ENCODE measurements at places on chromosomes 16 and 17.

GRCh38 chr16:29920288-29921033 lies 5.6 kb downstream of the KCTD13 start:
- DNase-seq = no peak

- no peak for DNase-seq
These were observed 140.4 kb downstream of the RGS9 start for GRCh38 chr17:65277576-65277975.

DNA sequence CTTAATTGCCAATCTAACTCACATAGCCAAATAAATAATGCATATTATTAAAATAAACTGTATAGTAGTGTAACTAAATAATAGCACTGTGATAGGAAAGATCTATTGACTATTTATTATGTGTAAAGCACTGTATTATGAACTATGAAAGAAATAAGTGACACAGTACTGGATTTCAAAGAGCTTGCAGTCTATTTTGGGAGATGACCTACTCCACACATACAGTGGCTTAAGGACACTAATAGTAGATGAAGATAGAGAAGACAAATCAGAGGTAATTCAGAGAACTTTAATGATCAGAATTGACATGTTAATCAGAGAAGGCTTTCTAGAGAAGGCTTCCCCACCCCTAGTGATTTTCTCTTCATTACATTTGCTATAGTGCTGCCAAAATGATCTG lies 14.6 kb downstream of the LASP1NB start:
- DNase-seq = no peak

- peak; percentile 74 for DNase-seq
These were observed 25.3 kb downstream of the G6PC3 start for GRCh38 chr17:44095647-44096496.

DNA sequence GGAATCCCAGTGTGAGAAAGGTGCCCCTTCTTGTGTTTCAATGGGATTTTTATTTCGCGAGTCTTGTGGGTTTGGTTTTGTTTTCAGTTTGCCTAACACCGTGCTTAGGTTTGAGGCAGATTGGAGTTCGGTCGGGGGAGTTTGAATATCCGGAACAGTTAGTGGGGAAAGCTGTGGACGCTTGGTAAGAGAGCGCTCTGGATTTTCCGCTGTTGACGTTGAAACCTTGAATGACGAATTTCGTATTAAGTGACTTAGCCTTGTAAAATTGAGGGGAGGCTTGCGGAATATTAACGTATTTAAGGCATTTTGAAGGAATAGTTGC lies 567 bp downstream of the UBB start:
- DNase-seq = no peak

DNA sequence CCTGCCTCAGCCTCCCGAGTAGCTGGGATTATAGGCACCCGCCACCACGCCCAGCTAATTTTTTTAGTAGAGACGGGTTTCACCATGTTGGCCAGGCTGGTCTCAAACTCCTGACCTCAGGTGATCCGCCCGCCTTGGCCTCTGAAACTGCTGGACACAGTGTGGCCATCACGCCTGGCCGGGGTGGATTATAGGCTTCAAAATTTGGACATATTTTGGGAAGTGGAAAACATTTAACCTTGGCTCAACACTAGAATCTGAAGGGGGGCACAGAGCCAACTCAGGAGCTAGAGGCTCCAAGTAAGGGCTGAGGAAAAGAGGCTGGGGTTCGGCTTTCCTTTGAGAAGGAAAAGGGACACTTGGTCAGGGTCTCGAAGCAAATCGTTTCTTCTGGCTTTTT lies 2.2 kb upstream of the CDK5R1 start:
- DNase-seq = peak; percentile 50

DNA sequence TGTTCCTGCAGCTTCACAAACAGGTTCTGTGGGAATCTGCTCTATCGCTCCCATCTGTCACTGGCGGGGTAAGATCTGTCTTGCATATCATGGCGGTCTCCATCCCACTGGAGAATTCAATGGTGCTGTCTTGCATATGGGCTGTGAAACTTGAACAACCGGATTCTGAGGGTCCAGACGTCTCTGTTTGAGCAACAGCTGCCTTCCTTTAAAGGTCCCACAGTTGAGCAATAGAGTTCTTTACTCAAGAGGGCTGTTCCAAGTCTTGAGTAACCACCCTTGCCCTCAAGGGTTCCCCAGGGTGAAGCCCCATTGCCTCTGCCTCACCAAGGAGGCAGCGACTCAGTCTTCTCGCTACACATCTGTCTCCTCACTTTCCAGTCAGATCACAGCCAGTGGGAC lies 50.8 kb downstream of the ZFHX3 start:
- peak; percentile 34 for DNase-seq

GRCh38 chr17:74830861-74831260 lies 28.8 kb downstream of the GRIN2C start:
- DNase-seq = no peak

DNA sequence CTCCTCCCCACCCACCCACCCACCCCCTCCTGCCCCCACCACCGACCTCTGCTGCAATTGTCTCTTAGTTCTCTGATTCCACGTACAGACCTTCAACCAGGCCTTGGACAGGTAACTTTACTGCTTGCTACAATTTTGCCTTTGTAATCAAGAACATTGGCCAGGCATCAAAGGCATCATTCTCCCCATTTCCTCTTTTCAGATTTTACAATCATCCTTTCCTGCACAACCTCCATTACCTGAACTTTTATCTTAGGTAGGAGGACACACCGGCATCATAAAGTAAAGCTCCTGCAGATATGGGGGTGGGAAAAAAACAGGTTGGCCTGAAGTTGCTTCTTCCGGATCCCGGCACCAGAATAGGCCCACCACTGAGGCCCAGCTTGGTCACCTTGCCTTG lies 25.7 kb upstream of the SUPT4H1 start:
- DNase-seq = no peak
